K562 (cell line): ENCODE measurements at places on chromosomes 6 and 20.

GRCh38 chr6:96624957-96625356 lies 62.0 kb downstream of the FHL5 start:
- H3K36me3 ChIP-seq = no peaks in the 10 kb centered on the region
- no peak for DNase-seq
- H3K27ac ChIP-seq = no peak overlapping the region

DNA sequence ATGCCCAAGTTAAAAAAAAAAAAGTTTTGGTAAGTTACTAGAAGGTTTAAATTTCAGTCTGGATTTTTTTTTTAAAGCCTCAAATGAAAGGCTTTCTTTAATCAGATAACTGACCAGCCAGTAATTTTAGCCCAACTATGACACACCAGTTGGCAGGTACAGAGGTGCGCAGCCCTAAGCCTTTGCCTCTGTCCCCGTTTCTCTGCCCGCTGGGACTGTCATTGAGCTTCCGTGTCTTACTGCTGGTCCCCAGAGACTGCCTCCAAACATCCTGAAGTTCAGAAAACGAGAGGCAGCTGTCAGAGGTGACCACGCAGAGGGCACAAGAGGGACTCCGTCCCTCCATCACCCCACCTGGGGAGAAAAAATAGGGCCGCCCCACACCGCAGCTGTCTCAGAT lies 118.2 kb downstream of the RPS12 start:
- peaks cover 4% of the 10 kb centered on the region; the same call in 1 of the 3 replicates for H3K27me3 ChIP-seq
- H3K4me3 ChIP-seq = no peak overlapping the region
- no peak for DNase-seq
- no peaks in the 10 kb centered on the region for H3K36me3 ChIP-seq
- H3K27ac ChIP-seq = no peak overlapping the region

DNA sequence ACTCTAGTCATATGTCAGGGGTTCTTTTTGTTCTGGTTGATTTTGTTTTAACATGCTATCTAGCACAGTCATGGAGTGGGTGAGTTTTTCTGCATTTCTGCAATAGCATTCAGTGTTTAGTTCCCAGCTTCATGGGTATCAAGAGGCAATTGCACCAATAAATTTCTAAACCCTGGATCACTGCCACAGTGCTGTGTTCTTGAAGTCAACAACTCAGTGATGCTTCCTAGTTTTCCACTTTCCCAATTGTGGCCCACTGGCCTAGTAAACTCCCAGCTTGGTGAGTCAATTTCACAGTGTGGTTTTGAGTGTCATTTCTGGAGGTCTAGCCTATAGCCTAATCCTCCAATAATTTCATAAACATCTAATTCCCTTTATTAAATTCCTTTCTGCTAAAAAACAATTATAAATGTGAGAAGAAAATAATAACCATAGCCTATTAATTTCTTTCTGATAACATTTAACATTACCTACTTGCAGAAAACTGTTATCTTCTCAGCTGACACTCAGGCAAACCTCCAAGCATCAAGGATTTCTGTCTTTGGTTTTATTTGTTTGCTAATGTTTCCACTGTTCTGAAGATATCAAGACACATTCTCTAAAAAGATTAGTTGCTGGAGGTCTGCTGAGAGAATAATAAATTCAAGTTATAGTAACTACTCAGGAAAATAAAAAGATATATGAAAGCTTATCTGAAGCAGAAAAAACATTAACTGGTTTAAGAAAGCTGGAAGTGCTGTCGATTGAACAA lies 89.9 kb downstream of the PDE7B start:
- no peaks in the 10 kb centered on the region for H3K4me1 ChIP-seq
- H3K36me3 ChIP-seq = no peaks in the 10 kb centered on the region
- no peaks in the 10 kb centered on the region for H3K27me3 ChIP-seq
- no peak overlapping the region for H3K4me3 ChIP-seq

- DNase-seq = no peak
- no peak overlapping the region for H3K4me3 ChIP-seq
- H3K27ac ChIP-seq = no peak overlapping the region
These were observed 5.4 kb upstream of the PRDM1 start for GRCh38 chr6:106080763-106081095.

DNA sequence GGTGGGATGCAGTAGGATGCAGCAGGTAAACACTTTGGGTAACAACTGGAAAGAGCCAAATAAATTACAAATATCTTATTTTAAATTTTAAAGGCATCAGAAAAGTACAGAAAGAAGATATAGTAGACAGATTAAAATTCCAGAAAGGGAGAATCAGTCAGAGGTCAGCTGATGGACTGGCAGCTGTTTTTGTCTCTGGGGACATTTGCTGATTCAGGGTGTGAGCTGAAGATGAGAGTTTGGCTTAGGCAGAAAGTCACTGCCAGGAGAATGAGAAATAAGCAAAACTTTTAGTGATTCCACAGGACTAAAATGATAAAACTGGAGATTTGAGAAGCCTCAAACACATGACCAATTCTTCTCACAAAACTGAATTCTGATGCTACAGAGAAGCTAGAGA lies 39.5 kb downstream of the AHI1 start:
- no peaks in the 10 kb centered on the region for H3K27me3 ChIP-seq
- H3K4me3 ChIP-seq = no peak overlapping the region
- no peak overlapping the region for H3K27ac ChIP-seq
- DNase-seq = no peak

DNA sequence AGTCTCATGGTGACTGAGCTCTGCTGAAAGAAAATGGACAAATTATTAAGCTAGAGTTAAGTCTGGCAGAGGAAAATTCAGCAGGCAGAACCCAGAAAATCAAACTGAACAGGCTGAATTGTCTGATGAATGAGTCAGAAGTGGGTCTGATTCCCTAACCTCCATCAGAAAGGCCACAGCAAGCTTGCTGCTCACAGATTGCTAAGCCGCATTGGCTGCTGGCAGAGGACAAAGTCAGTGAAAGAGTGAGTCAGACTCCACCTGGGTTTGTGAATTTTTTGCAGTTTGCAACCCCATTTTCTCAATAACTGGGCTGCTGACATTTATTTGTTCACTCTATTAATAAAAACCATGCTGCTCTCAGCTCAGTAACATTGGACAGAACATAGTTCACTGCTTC lies 191.3 kb downstream of the EPM2A start:
- no peak overlapping the region for H3K27ac ChIP-seq
- H3K4me1 ChIP-seq = no peaks in the 10 kb centered on the region
- DNase-seq = no peak
- no peak overlapping the region for H3K4me3 ChIP-seq
- no peaks in the 10 kb centered on the region for H3K36me3 ChIP-seq
- H3K27me3 ChIP-seq = no peaks in the 10 kb centered on the region

- no peak overlapping the region for H3K27ac ChIP-seq
- peaks cover 3% of the 10 kb centered on the region for H3K27me3 ChIP-seq
- H3K4me3 ChIP-seq = no peak overlapping the region
These were observed 86.7 kb downstream of the GMDS start for GRCh38 chr6:2158596-2159271.

- H3K4me1 ChIP-seq = no peaks in the 10 kb centered on the region
- H3K27ac ChIP-seq = no peak overlapping the region
- H3K4me3 ChIP-seq = no peak overlapping the region
- no peaks in the 10 kb centered on the region for H3K27me3 ChIP-seq
- DNase-seq = no peak
- H3K36me3 ChIP-seq = no peaks in the 10 kb centered on the region
These were observed 339.0 kb downstream of the SYNE1 start for GRCh38 chr6:152298055-152298647.
